ENCODE measurements at places on chromosomes 3 and 15. TPM values are rescaled to one million over a fixed set of nuclear protein-coding genes. Genes with fewer than 3 reads are reported as not detected.
A peak's percentile ranks its signal among the peaks of the same experiment; 100 is the strongest.

The PLA2G4F gene
- not detected for total RNA-seq

GRCh38 chr3:131526801-131527347, 24.1 kb upstream of the MRPL3 start:
- no peak for DNase-seq

DNA sequence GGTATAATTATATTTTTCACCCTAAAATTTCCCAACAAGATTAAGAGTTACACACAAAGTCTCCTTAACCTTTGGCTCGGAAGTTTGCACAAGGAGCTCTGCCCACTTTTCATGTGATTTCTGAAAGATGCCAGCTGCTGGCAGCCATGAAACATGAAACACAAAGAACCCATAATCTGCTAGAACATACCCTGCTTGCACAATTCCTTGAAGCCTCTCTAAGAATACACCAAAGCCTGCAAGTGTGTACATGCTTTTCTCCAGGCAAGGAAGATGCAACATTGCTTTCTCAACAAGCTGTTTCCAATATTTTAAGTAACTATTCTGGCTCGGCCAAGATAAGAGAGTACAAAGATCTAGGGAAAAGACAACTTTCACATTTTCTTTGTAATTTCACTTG, 182.0 kb upstream of the WNT5A start:
- DNase-seq: no peak

- peak; percentile 68 for DNase-seq
Measured at GRCh38 chr15:38453971-38454695, at the start of gene FAM98B. Gene FAM98B, plus strand, starts transcription at chr15:38454127. Its CDS starts 35 bp downstream, at chr15:38454162.

DNA sequence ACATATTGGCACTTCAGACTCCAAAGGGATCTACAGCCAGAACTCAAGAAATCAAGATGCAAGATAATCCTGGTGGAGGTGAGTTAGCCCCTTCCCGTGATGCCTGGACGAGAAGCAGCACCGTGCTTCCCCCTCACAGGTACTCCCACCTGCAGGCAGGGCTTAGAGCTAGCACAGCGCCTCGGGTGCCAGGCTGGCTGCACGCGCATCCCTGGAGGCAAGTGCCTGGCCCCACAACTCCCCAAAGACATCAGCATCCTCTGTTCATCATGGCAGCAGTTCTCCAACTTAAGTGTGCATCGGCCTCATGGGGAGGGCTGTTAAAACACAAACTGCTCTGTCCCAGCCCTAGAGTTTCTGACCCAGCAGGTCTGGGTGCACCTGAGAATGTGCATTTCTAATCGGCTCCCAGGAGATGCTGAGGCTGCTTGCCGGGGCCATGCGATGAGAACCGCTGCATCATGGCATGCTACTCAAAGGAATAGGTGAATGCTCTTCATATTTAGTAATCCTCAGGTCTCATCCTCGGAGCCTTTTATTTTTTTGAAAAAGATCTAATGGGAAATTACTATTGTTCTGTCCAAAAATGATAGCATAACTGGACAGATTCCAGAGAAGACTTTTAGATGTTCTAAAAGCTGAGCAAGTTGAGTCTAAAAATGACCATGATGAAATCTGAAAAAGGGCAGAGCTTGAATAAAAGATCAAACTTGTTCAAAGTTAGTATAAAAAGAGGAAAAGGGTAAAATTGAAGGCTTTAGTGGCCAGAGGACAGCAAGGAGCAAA, 244.2 kb downstream of the ADAMTS17 start:
- no peak for DNase-seq

- DNase-seq: no peak
Measured at GRCh38 chr3:24191801-24192403, 246.8 kb downstream of the NR1D2 start.

Data from omental fat pad (tissue), 4 donors.